SHP77 treated with DMSO at 0.1 percent for 48 hours (cell line): ENCODE measurements at places on chromosomes 13 and 19.
A peak's percentile ranks its signal among the peaks of the same experiment; 100 is the strongest.

- DNase-seq: no peak
Observed at GRCh38 chr13:108000998-108001397, 214.3 kb downstream of the LIG4 start.

- no peak for DNase-seq
Observed at GRCh38 chr19:2027361-2027760, 11.8 kb upstream of the BTBD2 start.

- DNase-seq: no peak
Observed at GRCh38 chr13:25873242-25873612, 178.6 kb downstream of the SHISA2 start.

DNA sequence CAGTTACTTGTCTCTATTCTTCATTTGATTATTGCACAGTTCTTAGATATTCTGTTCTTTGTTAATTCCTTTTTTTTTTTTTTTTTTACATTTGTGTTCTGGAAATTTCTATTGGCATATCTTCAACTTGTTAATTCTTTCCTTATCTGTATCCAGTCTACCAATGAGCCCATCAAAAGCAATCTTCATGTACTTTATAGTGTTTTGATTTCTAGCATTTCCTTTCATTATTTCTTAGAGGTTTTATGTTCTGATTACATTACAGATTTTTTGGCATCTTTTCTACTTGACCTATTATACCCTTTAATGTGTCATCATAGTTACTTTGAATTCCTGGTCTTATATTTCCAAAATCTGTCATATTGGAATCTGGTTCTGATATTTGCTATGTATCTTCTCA is 2194.8 kb downstream of the PCDH9 start:
- no peak for DNase-seq

- no peak for DNase-seq
Observed at GRCh38 chr13:106088085-106088484, 447.4 kb downstream of the EFNB2 start.

DNA sequence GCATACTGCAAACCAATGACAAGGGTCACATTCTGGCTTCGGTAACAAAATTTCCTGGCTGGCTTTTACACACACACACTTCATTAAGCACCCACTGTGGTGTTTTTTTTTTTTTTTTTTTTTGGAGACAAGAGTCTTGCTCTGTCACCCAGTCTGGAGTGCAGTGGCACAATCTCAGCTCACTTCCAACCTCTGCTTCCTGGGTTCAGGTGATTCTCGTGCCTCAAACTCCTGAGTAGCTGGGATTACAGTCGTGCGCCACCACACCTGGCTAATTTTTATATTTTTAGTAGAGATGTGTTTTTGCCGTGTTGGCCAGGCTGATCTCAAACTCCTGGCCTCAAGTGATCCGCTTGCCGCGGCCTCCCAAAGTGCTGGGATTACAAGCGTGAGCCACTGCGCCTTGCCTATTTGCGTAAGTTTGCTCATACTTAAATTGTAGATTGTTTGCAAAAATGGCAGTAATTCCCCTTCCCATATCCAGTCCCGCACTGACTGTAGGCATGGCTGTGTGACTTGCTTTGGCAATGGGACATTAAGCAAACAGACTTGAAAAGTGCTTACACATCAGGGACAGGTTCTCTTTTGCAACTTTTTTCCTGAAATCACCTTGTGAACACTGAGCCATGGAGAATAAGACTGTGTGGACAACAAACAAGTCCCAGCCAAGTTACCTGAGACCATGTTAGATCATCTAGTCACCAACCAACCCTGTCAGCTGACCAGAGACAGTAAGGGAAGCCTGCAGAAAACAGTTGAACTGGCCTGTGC is 42.1 kb upstream of the EBPL start:
- DNase-seq: no peak

GRCh38 chr19:5534787-5535586 is 32.8 kb downstream of the TINCR start:
- DNase-seq: no peak

DNA sequence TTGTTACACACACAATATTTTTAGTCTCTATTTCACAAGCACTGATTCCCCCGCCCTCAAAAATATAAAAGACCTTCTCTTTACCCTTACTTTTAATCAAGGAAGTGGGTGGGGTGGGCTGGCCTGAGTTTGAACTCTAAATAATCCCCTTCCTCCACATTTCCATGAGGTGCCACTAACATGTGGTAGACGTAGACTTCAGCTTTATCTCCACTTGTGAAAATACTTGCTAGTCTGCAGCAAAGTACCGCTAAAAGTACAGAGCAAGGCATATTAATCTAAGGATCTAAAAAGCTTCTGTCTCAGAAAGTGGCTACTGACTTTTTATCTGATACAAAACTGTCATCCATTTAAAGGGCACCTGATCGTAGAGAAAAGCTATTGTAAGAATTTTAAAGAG is 739.6 kb upstream of the SLC10A2 start:
- no peak for DNase-seq

- DNase-seq: peak; percentile 25
Observed at GRCh38 chr19:51473009-51473707, 5.2 kb upstream of the CEACAM18 start.
